ENCODE measurements at places on chromosomes 12 and 14.

DNA sequence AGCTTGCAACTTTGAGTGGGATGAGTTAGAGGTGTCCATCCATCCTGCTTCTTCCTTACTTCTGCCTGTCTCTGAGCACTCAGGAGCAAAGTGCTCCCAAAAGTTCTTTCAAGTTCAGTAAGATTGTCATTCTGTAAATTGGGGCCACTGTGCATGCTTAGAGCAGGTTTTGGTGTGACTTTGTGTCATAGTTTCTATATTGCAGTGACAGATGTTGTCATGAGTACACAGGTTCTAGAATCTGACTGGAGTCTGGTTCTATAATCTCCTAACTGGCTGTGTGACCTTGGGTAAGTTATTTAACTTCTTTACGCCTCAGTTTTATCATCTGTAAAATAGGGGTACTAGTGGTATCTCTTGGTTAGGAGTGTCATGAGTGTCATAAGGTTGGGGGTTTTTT is 202.7 kb upstream of the BCL2L14 start:
- no peak for DNase-seq

GRCh38 chr14:69318901-69319475 is 59.0 kb downstream of the GALNT16 start:
- DNase-seq: no peak

GRCh38 chr14:103597623-103598377 is 31.2 kb upstream of the KLC1 start:
- DNase-seq: peak; percentile 11

GRCh38 chr12:95216711-95217376 is 423 bp downstream of the FGD6 start:
- DNase-seq: peak; percentile 7

DNA sequence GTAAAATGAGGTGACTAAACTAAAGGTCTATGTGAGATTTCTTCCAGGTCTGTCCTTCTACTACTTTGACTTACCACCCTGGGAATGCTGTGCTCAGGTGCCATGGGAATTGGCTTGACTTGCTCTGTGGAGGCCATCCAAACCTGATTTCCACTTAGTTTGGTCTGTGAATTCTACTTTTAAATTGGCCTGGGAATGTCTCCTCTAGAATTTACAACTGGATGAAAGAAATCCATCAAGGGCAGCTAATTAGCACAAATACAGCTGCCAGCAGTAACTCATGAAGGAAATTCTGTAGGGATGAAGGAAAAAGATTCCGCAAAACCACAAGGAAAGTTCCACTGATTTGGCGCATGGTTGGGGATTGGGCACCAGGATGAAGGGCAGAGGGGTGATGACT is 31.7 kb upstream of the FRMD6 start:
- DNase-seq: no peak

GRCh38 chr14:82113710-82114109 is 580.1 kb upstream of the SEL1L start:
- DNase-seq: no peak

DNA sequence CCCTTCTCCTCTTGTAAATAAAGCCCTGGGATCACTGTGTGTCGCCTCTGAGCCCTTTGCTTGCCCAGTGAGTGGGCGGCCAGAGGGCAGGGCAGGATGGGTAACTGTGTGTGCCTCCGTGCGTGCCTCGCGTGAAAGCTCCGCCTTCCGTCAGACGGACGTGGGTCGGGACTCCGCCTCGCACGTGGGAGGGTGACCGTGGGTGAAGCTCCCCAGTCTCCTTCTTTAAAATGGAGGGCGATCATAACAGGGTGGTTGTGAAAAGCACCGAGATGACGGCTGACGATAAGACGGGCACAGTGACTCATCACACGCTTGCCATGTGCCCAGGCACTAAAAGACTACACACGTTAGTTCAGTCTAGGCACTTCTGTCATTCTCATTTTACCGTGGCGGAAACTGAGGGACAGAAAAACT is 9.2 kb downstream of the PHB2 start:
- peak; percentile 94 for DNase-seq

DNA sequence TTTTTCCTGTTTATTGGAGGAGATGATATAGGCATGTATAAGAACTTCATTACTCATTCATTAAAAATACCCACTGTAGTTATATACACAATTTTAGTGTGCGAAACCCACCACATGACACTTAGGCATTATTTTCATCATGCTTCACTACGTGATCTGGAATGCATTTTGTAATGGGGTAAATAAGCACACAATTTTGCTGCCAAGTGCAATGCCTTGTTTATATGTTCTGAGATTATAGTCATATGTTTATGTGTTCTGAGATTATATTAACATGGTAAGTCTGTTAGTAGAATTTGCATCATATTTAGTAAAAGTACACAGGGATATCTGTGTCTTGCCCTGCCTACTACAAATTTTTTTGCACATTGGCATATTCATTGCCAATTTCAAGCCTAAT is 1123.0 kb downstream of the LRFN5 start:
- DNase-seq: no peak

- DNase-seq: no peak
These were observed 15.5 kb downstream of the REM2 start for GRCh38 chr14:22898302-22899090.
